ENCODE measurements at places on chromosomes 1 and 21.

GRCh38 chr1:26771643-26772321 is 16.0 kb upstream of the PIGV start:
- DNase-seq: no peak

DNA sequence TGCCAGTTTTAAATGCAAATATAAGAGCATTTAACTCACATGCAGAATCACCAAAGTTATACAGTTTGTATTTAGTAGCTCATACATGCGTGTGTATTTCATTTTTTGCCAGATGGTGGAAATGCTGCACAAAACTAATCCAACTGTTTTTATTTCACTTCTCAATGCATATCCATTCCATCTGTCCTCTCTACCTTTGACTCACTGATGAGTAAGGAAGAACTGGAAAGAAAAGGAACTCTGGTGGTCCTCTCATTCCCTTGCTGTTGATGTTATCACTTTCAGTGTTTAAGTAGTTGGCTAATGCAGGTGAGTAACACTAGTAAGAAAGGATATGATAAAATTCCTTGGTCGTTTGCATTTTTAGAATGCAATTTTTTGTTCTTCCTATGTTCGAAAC is 5.7 kb upstream of the SLC1A7 start:
- no peak for DNase-seq

DNA sequence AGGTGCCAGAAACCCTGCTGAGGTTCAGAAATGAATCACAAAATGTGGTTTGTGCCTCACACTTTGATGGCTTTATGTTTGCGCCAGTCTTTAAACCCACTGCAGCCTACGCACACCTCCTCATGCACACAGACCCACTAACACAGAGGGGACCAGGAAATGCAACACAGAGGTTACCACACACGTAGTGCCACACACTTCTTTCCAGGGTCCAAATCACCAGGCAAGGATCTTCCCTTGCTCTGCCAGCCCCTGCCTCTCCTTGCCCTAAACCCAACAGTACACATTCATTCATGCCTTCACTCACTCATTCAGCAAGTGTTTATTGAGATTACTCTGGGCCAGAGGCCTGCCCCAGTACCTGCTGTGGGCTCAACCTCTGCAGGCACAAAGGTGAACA is 17.5 kb downstream of the MAB21L3 start:
- DNase-seq: peak; percentile 52

DNA sequence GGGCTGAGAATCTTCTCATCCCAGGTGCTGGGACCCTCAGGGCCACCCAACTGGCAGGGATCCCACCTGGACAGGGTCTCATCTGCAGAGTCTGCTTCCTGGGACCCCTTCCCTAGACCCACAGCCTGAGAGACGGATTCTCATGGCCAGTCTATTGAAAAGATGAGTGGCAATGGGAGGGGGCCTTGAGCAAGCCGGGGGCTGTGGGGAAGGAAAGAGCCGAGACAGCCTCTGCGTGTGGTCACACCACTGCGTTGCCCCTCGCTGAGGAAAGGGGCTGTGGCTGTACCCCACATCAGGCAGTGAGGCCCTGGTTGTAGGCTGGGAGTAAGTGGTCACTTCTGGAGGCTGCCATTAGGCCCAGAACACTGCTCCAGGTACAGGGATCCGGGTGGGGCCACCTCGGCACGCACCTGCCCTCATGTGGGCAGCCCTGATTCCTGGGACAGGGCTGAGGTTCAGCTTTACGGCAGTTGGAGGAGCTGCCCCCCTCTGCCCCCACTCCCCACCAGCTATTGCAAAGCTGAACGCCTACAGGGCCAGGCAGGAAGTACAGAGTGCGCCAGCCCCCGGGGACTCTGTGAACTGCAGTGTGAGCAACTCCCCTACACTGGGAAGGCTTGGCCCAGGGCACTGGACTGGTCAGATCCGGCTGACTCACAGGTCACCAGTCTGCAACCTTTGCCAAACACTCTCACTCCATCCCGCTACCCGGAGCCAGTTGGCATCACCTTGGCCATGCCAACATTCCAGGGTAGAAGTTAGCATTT is 106.9 kb downstream of the RIPK4 start:
- no peak for DNase-seq

- no peak for DNase-seq
These were observed 62.0 kb downstream of the SLC44A5 start for GRCh38 chr1:75548721-75549480.

DNA sequence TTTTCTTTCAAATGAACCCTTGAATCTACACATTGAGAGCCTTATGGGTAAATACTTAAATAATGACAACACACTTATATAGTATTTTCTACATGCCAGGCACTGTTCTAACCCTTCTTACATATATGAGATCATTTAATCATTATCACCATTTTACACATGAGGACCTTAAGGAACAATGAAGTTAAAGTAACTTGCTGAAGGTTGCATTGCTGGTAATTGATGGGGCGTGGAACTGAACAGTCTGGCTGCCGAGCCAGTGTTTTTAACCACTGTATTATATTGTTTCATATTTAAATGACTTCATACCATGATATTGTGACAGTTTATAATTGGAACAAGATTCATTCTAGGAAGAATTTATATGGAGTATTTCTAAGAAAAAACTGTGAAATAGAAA is 111.9 kb upstream of the TENT5C start:
- DNase-seq: no peak
